Activated naive CD4-positive, alpha-beta T cell treated with anti-CD3 and anti-CD28 coated beads for 36 hours (primary cell): ENCODE measurements at places on chromosomes 12 and 14. TPM values are rescaled to one million over a fixed set of nuclear protein-coding genes. Genes with fewer than 3 reads are reported as not detected.
A peak's percentile ranks its signal among the peaks of the same experiment; 100 is the strongest.

DNA sequence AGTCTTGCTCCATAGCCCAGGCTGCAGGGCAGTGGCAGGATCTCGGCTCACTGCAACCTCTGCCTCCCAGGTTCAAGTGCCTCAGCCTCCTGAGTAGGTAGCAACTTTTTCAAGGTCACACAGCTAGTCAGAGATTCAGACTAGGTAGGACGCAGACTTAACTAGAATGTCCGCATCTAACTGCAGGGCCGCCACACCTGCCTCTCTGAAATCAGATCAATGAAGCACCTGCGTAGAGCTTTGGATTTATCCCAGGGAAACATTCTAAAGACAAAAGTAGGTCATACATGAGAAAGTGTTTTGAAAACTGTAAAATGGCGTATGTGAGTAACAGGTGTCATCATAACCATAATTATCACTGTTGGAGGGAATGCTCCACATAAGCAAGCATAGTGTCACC is 49.5 kb upstream of the PAPOLA start:
- no peaks in the 10 kb centered on the region for H3K27me3 ChIP-seq
- no peak overlapping the region for H3K4me3 ChIP-seq
- H3K36me3 ChIP-seq = no peaks in the 10 kb centered on the region

- H3K27me3 ChIP-seq = no peaks in the 10 kb centered on the region
- no peak overlapping the region for H3K27ac ChIP-seq
- no peak overlapping the region for H3K4me3 ChIP-seq
- H3K36me3 ChIP-seq = peaks cover 2% of the 10 kb centered on the region
- H3K4me1 ChIP-seq = peaks cover 13% of the 10 kb centered on the region
- no peak for DNase-seq
Measured at GRCh38 chr12:112182499-112182898, 57.1 kb downstream of the TRAFD1 start.

DNA sequence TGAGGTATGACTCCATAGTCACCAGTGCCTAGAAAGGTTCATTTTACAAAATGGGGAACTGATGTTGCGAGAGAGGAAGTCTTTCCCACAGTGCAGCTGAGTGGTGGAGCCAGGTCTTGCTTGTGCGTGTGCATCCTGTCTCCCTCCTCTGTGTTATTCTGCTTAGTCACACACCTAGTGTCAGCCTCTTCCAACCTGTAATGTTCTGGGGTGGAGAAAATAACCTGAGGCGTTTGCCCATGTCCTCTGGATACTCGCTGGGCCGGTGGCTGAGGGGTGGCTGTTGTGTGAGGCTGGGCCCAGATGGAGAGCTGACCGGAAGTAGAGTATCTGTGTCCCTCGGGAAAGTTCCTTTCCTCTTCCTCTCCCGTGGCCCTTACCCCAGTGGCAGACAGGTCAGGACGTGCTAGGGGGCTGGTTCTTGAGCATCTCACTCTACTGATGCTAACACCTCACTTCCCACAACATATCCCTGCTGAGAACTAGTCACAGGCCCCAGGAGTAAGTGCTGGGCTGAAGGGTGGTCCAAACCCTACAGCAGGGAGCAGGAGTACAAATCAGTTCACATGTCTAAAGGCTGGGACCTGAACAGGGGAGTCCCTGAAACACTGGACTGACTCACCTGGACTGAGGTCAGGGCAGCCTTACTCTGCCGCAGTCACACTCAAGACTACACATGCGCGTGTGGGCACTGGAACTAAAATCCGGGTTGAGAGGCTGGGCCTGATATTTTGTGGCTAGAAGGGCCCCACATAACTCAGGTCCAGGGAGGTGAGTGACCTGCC is 7.0 kb downstream of the MLF2 start:
- peak; percentile 72 for DNase-seq
- no peak overlapping the region for H3K4me3 ChIP-seq
- H3K27ac ChIP-seq = peak overlapping the region; percentile 90
- no peaks in the 10 kb centered on the region for H3K27me3 ChIP-seq

DNA sequence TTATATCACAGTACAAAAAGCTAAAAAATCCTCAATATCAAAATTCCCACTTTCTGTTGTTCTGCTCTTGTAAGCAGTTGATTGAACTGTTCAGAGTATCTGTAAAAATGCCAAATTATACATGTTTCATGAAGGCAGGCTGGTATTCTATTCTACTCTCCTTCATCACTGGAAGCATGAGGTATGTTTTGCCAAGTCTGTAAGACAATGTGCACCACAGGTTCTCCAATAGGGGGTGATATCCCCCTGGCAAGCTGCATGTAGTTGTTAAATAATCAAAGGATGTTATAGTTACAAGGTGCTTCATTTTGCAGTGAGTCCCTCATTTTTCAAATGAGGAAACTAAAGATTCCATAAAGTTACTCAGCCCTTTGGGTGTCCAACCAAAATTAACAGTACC is 15.1 kb upstream of the NEK9 start:
- H3K4me1 ChIP-seq = peaks cover 62% of the 10 kb centered on the region
- DNase-seq = peak; percentile 51
- H3K27me3 ChIP-seq = no peaks in the 10 kb centered on the region
- H3K4me3 ChIP-seq = no peak overlapping the region
- H3K36me3 ChIP-seq = peaks cover 20% of the 10 kb centered on the region

GRCh38 chr12:97797473-97797872 is 334.9 kb downstream of the RMST start:
- DNase-seq = no peak
- no peak overlapping the region for H3K4me3 ChIP-seq
- no peaks in the 10 kb centered on the region for H3K27me3 ChIP-seq

DNA sequence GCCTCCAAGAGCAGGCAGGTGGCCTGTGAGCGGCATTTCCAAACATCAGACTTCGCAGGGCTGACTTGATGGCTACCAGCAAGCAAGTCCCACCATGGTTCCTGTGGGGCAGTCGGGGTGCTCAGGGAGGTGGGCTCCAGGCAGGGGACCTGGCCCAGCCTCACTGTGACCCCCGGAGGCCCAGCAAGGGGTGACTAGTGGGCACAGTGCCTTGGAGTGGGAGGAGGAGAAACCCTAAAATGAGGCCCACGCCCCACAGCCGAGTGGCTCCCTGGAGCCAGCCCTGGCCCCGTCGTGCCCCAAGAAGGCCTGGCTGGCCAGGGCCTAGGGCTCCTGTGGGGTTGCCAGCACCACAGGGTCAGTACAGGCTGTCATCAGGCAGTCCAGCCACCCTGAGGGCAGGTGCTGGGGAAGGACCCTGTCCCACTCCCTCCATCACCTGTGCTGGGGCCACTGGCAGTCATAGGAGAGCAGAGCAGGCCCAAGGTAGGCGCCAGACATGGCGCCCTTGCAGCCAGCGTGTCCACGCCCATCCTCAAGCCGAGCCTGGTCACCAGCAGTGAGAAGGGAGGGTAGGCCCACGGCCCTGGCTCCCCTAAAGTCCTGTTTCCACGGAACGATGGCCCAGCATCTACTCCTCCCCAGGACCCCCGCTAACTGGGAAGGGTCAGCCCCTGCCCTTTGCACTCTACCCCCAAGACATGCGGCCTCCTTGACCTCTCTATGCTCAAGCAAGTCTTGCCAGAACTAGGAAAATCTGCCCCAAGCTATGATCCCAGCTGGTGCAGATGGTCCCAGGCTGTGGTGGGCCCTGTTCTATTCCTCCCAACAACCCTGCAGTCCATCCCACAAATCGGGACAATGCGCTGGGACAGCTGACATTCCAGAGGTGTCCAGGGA is 144.2 kb upstream of the C14orf180 start:
- DNase-seq = no peak
- H3K4me3 ChIP-seq = no peak overlapping the region
- H3K27me3 ChIP-seq = no peaks in the 10 kb centered on the region
- H3K4me1 ChIP-seq = no peaks in the 10 kb centered on the region
- no peaks in the 10 kb centered on the region for H3K36me3 ChIP-seq
- no peak overlapping the region for H3K27ac ChIP-seq

KRT72 gene
- total RNA-seq = 2.3 TPM

DNA sequence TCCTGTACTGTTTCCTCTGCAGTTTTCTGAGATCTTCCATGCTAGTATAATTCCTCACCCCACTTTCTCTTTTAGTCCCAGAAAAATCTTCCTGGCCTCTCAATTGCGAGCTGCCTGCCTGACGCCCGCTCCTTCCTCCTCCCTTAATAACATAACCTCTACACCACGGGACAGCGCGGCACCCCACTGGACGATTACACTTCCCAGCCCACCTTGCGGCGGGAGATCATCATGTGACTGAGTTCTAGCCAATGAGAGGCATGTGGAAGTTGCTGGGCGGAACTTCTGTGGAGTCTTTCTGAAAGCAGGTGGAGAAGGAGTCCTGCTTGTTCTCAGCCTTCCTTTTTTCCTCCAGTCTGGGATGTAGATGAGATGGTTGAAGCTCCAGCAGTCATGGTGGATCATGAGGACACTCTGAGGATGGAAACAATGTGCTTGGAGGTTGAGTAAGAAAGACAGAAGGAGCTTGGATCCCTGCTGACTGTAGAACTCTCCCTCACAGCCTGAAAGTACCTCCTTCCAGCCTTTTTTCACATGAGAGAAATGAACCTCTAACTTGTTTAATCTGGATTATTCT is 133.6 kb upstream of the VRK1 start:
- no peak overlapping the region for H3K27ac ChIP-seq
- H3K27me3 ChIP-seq = peaks cover 33% of the 10 kb centered on the region
- no peak overlapping the region for H3K4me3 ChIP-seq
- DNase-seq = no peak
- no peaks in the 10 kb centered on the region for H3K36me3 ChIP-seq

PPP1R1A gene
- not detected for total RNA-seq

REM2 gene
- 0.69 TPM for total RNA-seq

CHGA gene
- not detected for total RNA-seq

- peak overlapping the region; percentile 11 for H3K27ac ChIP-seq
- peaks cover 39% of the 10 kb centered on the region for H3K4me1 ChIP-seq
- no peak overlapping the region for H3K4me3 ChIP-seq
- H3K27me3 ChIP-seq = peaks cover 2% of the 10 kb centered on the region
- H3K36me3 ChIP-seq = no peaks in the 10 kb centered on the region
Measured at GRCh38 chr14:106039400-106039799, 513.0 kb downstream of the TMEM121 start.

DNA sequence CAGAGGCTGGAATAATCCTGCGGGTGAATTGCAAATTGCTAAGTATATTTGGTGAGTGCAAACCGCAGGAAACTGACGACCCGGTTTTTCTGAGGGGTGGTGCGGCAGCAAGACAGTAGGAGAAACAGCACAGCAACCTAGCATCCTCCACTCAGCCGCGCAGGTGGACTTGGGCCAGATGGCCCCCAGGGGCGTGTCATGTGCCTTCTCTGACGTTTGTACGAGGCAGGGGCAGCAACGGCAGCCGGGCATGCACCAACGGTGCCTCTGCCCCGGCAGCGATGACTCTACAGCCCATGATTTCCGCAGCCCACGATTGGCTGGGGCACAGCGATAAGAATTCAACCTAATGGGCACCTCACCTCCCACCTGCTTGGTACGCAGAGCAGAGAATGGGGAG is 11.1 kb upstream of the CLEC2A start:
- no peaks in the 10 kb centered on the region for H3K36me3 ChIP-seq
- peak overlapping the region; percentile 38 for H3K27ac ChIP-seq
- peak; percentile 77 for DNase-seq
- no peaks in the 10 kb centered on the region for H3K27me3 ChIP-seq
- H3K4me1 ChIP-seq = peaks cover 28% of the 10 kb centered on the region

GRCh38 chr14:102620413-102620812 is 28.0 kb downstream of the RCOR1 start:
- H3K4me3 ChIP-seq = no peak overlapping the region
- no peak for DNase-seq
- H3K36me3 ChIP-seq = peaks cover 3% of the 10 kb centered on the region
- peaks cover 39% of the 10 kb centered on the region for H3K4me1 ChIP-seq

C2CD5 gene
- 39.9 TPM for total RNA-seq

ZC2HC1C gene
- total RNA-seq = 0.64 TPM

- H3K27me3 ChIP-seq = no peaks in the 10 kb centered on the region
- peaks cover 7% of the 10 kb centered on the region for H3K4me1 ChIP-seq
- no peak for DNase-seq
- no peak overlapping the region for H3K4me3 ChIP-seq
- H3K36me3 ChIP-seq = no peaks in the 10 kb centered on the region
Measured at GRCh38 chr12:21558100-21558679, 32.1 kb downstream of the SPX start.

- DNase-seq = no peak
- no peaks in the 10 kb centered on the region for H3K4me1 ChIP-seq
- no peak overlapping the region for H3K4me3 ChIP-seq
- no peak overlapping the region for H3K27ac ChIP-seq
Measured at GRCh38 chr12:127363392-127363791, 903.6 kb upstream of the TMEM132C start.

SRRM4 gene
- not detected for total RNA-seq

PLEK2 gene
- total RNA-seq = 2.2 TPM

GRCh38 chr14:35335388-35336092 is 43.4 kb downstream of the PSMA6 start:
- peaks cover 39% of the 10 kb centered on the region for H3K4me1 ChIP-seq
- H3K36me3 ChIP-seq = no peaks in the 10 kb centered on the region
- no peak for DNase-seq

GLT8D2 gene
- not detected for total RNA-seq

NXPH4 gene
- 0.79 TPM for total RNA-seq

PIWIL1 gene
- total RNA-seq = not detected

FITM1 gene
- total RNA-seq = 0.30 TPM

SLC7A8 gene
- total RNA-seq = 0.79 TPM

OGFOD2 gene
- total RNA-seq = 26.8 TPM

OR11H7 gene
- total RNA-seq = not detected

GRCh38 chr14:51485733-51486132 is 166.0 kb upstream of the FRMD6 start:
- no peak for DNase-seq
- H3K4me1 ChIP-seq = no peaks in the 10 kb centered on the region
- no peak overlapping the region for H3K27ac ChIP-seq
- H3K4me3 ChIP-seq = no peak overlapping the region
- no peaks in the 10 kb centered on the region for H3K27me3 ChIP-seq
- no peaks in the 10 kb centered on the region for H3K36me3 ChIP-seq

- H3K4me3 ChIP-seq = no peak overlapping the region
- H3K27me3 ChIP-seq = peaks cover 48% of the 10 kb centered on the region
- DNase-seq = no peak
- no peaks in the 10 kb centered on the region for H3K36me3 ChIP-seq
- no peak overlapping the region for H3K27ac ChIP-seq
- H3K4me1 ChIP-seq = peaks cover 2% of the 10 kb centered on the region
Measured at GRCh38 chr14:59630288-59630963, 53.8 kb upstream of the CCDC175 start.

DNA sequence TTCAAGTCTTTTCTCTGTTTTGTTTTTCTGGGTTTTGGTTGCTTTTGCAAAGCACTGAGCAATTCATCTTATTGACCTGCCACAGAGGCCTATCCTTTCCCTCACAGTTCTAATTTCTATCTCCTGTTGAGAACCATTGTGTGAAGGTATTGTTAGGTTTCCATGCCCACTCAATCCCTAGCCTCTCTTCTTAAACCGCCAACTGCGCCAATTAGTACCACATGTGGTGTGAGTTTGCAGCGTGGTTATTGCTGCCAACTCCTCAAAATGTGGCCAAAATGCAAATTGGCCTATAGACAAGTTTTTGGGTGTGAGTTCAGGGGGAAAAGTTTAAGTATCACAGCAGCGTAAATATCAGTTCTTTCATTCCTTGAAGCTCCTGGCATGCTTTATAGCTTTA is 232.6 kb downstream of the FLRT2 start:
- no peaks in the 10 kb centered on the region for H3K27me3 ChIP-seq
- no peak overlapping the region for H3K27ac ChIP-seq
- H3K36me3 ChIP-seq = no peaks in the 10 kb centered on the region
- no peak overlapping the region for H3K4me3 ChIP-seq
- no peak for DNase-seq

- peaks cover 47% of the 10 kb centered on the region for H3K4me1 ChIP-seq
- no peaks in the 10 kb centered on the region for H3K27me3 ChIP-seq
- no peak for DNase-seq
- peak overlapping the region; percentile 71 for H3K27ac ChIP-seq
- H3K36me3 ChIP-seq = no peaks in the 10 kb centered on the region
Measured at GRCh38 chr12:21678959-21679358, 21.3 kb upstream of the LDHB start.

THAP2 gene
- total RNA-seq = 8.3 TPM

GDF3 gene
- total RNA-seq = not detected
